ENCODE measurements at places on chromosomes 5 and 9.

- DNase-seq: no peak
Measured at GRCh38 chr5:120769312-120769872, 305.3 kb downstream of the PRR16 start.

DNA sequence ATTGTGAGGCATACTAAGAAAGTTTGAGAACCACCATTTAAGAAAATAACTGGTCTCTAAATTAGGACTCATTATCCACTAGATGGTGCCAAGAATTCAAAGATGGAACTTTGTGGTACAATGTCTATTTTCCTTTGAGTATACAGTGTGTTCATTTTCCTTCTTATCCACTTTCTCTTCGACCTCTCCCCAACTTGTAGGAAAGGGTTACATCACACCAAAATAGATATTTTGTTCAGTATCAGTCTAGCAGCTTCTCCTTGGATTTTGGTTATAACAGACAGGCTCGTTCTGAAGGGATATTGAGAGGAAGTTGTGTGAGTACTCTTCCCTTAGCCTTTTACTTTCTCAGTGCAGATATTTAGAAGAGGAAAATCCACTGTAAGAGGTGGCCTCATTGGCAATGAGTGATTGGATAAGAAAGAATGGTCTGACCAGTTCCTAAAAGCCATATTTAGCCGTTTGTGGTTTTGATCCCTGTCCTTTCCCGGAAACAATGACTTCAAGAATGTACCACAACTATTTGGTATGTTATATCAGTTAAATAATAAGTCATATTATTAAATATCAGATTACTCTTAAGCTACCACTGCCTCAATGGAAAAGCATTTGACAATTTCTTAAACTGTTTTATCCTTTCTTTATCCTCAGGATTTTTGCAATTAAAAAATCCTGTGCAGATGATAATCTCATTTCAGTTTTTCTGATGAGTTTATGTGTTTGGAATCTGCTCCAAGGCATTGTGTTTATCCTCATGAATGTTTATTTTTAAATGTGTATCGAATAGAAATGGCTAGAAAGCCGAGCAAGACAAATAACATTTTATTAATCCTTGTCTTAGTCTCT is 69.0 kb upstream of the GRAMD2B start:
- no peak for DNase-seq

- no peak for DNase-seq
Measured at GRCh38 chr9:89595646-89596045, 9.2 kb upstream of the GADD45G start.

- DNase-seq: no peak
Measured at GRCh38 chr5:76679231-76679630, 36.7 kb upstream of the F2R start.

DNA sequence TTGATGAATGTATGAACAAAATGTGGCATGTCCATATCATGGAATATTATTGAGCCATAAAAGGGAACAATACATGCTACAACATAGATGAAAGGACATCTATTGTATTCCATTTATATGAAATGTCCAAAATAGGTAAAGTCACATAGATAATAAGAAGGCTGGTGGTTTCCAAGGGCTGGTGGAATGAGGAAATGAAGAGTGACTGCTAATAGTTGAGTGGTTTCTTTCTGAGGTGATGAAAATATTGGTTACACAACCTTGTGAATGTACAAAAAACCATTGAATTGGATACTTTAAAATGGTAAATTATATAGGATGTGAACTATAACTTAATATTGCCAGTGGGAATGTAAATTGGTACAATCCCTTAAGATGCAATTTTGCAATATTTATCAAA is 5.2 kb downstream of the ARSB start:
- no peak for DNase-seq

DNA sequence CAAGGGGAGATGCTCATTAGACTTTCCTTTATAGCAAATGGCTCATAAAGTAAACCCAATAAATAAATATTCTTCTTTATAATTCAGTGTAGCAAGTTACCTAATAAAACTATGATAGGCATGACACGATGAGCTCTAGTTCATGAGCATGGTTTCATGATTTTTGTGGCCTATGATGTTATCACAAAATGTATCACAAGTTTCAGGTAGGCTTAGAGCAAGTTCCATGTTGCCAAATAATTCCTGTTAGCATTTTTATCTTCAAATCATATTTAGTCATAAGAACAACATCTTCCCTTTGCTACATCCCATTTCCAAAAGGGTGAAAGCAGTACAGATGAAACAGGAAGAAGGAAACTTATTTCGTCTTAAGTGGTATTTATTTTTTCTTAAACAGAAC is 200.2 kb downstream of the ENC1 start:
- no peak for DNase-seq

GRCh38 chr5:2515180-2515764 is 236.2 kb downstream of the IRX2 start:
- no peak for DNase-seq

GRCh38 chr5:113692891-113693457 is 179.5 kb downstream of the YTHDC2 start:
- DNase-seq: no peak

DNA sequence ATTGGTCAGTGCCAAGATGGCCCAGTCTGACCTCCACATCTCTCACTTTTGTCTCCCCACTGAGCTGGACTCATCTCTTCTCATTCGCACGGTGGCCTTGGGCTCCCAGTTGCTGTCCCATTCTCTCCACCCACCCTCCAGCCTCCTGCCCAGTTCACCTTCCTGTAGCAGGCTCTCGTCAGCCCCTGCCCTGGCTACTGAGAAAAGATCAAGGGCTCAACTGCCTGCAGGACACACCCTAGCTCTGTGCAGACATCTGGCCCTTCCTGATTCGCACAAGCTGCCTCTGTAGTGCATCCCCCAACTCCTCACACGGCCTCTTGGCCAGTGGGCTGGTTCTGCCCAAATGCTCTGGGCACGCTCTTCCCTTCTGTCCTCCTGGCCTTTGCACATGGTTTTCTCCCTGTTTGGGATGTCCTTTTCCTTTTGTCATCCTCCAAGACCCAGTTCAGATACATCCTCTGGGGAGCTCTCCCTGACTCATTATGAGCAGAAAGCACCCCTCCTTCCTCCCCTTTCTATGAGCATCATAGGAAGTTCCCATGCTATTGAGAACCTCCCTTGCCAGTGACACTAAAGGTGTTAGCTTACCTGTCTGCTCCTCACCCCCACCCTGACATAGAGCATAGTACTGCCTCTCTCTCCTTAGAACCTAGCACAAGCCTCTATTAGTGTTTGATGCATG is 78.5 kb upstream of the TGFBR1 start:
- DNase-seq: no peak

GRCh38 chr9:91211414-91211813 is 150.3 kb downstream of the AUH start:
- DNase-seq: no peak

Data from stimulated activated CD8-positive, alpha-beta memory T cell treated with anti-CD3 and anti-CD28 coated beads, Interleukin-2, amount 100 ng/mL, for 48 hours (primary cell).